ENCODE measurements at places on chromosomes 16 and 17.

GRCh38 chr17:42025191-42025579, 5.3 kb downstream of the NKIRAS2 start:
- no peak for DNase-seq

GRCh38 chr17:82305727-82306300, 11.6 kb downstream of the CD7 start:
- DNase-seq = peak; percentile 23

GRCh38 chr16:60755907-60756306, 1280.3 kb downstream of the CDH8 start:
- DNase-seq = no peak

- DNase-seq = no peak
These were observed 1.4 kb downstream of the LIG3 start for GRCh38 chr17:34981538-34982241.

DNA sequence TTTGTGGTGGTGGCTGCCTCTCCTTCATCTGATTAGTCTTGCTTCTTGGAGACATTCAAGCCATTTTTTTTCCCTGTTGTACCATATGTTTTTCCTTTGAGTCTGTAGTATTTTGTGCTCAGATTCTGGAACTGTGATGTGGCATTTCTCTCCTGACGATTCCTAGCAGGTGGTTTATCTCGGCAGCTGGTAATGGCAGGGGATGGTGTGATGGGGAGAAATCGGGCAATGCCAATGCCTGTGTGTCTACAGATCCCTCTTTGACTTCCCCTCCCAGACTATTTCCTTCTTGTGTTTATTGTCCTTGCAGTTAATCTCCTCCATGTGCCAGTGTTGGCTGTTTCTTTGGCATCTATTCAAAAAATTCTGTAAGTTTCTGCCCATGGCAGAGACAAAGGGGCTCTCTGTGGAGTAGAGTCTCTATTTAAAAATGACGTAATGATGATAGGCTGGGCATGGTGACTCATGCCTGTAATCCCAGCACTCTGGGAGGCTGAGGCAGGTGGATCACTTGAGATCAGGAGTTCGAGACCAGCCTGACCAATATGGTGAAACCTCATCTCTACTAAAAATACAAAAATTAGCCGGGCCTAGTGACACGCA, 90.2 kb upstream of the ERCC4 start:
- no peak for DNase-seq

GRCh38 chr16:81767987-81768592, 11.0 kb upstream of the PLCG2 start:
- no peak for DNase-seq

GRCh38 chr16:49127103-49127502, 154.5 kb downstream of the CBLN1 start:
- no peak for DNase-seq

DNA sequence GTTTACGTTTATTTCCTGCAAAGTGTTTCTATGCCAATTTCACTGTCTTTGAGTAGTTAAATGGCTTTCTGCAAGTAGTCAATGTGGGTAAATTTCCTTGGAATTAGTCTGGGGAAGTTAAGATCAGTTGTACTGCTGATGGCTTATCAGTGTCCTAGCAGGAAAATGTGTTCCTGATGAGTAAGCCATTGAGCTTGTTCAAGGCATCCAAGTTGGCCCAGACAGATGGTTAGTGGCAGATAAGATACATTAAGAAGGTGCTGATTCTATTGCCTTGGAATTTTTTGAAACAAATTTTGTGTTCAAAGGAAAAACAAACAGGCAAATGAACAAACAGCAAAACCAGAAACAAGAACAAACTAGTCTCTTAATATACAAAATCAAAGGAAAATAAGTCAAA, 258.4 kb downstream of the MAP2K6 start:
- DNase-seq = no peak

- no peak for DNase-seq
These were observed 12.8 kb downstream of the SLC47A1 start for GRCh38 chr17:19546289-19547065.

GRCh38 chr17:2042390-2042847, 597 bp downstream of the OVCA2 start:
- DNase-seq = no peak

- DNase-seq = no peak
These were observed 21.2 kb upstream of the VAT1L start for GRCh38 chr16:77767211-77767610.

DNA sequence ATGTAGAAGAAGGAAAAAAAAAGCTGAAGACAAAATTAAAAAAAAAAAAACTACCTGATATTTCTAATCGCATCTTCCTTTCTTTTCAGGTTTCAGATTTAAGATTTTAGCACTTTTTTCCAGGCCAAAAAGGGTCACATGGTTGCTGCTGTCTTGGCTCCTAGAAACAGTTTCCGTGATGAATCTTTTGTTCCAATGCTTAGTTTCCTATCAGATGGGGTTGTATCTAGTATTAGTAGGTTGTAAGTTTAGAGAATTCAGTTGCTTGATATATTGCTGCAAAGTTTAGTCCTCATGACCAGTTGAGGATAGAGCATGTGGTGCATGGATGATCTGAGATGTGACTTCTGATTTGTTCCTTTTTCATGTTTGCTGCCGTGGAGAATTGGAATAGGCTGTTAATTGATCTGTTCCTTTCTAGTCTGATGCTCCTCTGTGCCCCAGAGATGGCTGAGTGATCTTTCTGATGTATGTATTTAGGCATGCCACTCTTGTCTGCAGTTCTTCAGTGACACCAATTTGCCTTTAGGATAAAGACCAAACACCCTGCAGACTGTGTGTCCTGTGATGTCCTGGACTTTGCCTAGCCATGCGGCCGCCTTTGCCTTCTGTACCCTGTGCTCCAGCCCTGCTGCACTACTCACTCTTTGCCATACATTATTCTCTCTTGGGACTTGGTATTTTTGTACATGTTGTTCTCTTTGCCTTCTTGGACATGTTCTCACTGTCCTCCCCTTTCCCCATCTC, 94.0 kb downstream of the MRTFB start:
- no peak for DNase-seq

DNA sequence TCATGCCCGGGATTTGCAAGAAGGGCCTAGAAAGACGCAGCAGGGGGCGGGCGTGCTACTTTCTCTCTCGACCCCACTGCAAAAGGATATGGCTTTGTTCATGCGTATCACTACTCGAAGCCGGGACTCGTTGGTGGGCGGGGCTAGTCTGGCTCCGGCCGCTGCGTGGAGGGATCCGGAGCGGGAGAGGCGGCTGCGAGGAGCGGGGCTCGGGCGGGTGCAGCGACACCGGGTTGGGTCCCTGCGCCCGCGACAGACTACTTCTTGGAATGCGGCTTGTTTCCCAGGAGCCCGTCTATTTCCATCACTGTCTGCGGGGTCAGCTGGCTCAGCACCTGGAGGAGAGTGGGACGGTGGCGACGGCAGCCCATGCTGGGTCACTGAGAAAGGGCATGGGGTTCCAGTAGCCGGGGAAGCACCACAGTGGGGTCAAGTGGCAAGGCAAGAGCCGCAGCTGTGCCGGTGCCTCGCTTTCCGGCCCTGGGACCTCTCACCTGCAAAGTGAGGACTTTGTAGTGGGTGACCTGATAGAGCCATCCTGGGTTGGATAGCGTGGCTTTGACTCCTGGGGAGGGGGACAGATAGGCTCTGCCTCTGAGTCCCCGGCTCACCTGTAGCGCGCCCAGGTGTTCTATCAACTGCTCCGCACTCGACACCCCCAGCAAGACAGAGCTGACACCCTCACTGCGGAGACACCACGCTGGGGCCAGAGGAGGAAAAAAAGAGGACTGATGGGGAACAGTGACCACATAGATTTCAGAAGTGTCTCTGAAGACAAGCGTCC, 6.6 kb downstream of the KCNAB3 start:
- DNase-seq = peak; percentile 53

DNA sequence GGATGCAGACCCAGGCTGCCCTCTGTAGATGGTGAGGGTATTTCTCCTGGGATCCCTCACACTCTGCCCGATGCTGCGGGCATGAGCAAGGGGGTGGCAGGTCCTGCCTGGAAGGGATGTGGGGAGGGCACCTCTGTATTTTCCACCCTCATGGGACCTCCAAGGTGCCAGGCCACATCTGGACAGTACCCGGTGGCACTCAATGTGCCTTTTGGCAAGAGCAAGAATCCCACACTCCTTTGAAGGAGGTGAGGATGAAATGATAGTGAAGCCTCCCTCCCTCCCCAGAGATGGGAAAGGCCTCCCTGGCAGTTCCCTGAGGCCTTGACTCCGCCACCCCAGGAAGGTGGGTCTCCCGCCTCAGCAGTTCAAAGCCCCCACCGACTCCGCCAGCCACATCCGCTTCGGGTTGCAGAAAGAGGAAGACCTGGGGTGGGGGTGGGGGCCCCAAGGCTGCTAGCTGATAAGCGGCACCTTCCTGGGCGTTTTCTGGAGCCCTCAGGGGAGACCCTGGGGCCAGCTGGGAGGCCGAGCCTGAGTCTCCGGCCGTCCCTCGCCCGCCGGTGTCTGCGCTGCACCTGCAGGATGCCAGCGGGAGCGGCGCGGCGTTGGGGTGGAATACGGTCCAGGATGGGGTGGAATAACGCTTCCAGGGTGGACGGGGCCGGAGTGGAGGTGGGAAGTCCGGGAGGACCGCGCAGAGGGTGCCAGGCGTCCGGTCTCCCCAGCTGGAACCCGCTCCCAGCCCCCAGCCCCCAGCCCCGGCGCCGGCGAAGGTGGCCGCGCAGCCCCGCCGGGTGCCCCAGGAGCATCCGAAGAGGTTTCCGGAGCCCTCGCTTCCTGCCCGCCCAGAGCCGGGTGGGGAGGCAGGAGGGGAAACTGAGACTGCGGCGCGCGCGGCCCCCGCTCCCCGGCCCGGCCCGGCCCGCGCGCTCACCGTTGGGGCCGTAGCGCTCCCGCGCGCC, 718 bp downstream of the ATP2A3 start:
- DNase-seq = peak; percentile 39

GRCh38 chr17:79294459-79295071, 219.9 kb downstream of the ENGASE start:
- DNase-seq = no peak

GRCh38 chr16:825341-826061, 25.0 kb upstream of the GNG13 start:
- no peak for DNase-seq

- no peak for DNase-seq
These were observed 26.0 kb downstream of the FA2H start for GRCh38 chr16:74748616-74749026.

All from bone marrow (tissue), 2 donors.